ENCODE measurements at places on chromosomes 5 and 9.

GRCh38 chr5:96641368-96642280, 20.6 kb upstream of the CAST start:
- no peak for DNase-seq

DNA sequence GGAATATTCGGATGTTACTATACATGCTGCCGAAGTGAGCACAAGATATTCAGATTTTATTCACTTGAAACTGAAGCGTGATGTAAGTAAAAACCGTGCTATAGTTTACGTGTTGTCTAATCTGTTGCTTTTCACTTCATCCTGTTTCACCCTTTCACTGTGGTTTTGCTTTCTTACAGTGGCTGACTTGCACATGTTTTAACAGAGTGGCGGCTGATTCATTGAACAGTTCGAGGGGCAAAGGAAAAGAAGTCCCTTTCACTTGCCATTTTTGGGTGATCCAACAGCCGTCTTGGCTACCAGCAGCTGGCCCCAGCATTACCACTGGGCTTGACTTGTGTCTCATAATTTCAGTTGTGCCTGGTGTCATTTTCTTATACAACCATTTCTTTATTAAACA, 134.0 kb downstream of the IRX1 start:
- no peak for DNase-seq

- no peak for DNase-seq
Observed at GRCh38 chr5:117859176-117859575, 1129.2 kb downstream of the DTWD2 start.

- DNase-seq = no peak
Observed at GRCh38 chr5:74396913-74397622, 243.5 kb downstream of the ENC1 start.

- no peak for DNase-seq
Observed at GRCh38 chr5:125142458-125142857, 396.0 kb upstream of the ZNF608 start.

DNA sequence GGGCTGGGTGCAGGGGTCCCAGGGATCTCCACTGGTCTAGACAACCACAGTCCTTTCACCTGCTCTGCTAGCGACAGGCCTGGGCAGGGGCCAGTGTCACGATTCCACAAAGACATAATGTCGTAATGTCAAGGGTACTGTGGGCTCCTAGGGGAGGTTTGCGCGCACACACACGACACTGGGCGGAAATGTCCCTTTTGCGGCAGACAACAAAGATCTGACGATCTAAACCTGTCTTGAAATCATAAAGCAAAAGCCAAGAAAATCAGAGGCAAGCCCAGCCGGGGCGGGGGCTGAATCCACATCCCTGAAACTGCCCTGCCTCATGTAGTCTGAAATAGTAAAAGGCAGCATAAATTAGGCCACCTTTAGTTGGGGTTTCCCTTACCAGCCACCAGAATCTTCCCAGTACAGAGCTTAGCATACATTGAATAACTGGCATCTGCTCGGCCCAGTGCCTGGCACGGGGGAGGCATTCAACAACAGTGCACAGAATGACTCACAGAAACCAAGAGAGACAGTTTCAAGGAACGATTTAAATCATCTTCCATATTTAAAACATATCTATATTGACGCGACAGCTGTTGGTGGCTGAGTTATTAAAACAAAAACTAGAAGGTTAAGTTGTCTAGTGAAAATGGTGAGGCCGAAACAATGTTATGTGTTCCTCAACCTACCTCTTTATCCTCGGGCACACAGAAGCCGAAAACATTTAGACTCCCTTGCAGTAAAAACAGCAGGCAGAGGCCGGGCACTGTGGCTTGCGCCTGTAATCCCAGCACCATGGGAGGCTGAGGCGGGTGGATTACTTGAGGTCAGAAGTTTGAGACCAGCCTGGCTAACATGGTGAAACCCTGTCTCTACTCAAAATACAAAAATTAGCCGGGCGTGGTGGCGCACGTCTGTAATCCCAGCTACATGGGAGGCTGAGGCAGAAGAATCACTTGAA, 151.0 kb downstream of the MYO10 start:
- no peak for DNase-seq

DNA sequence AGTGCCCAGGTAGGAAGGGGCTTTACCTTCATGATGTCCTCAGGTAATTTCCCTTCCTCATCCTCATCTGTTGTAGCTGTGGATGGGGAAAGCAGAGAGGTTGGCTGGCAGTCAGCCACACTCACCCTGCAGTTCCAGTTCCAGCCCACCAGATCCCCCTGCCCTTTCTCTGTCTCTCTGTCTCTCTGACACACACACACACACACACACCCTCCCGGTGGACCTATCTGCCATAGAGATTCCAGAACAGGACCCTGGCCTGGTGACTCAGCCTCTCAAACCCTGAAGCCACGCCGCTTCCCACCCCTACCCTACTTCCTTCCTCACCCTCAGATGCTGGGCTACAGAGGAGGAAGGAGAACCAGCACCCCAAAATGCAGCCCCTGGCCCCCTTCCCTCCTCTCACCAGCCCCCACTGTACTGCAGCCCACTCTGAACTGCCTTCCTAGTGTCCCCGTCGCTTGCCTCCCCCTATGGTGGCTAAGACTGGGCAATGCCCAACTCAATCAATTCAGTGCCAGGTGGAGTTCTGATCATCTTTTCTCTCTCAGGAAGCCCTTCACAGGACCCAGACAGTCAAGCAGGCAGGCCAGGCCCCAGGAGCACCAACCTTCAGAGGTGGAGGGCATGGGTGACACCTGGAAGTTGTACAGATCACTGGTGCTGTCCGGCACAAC, 4.8 kb downstream of the IRF1 start:
- DNase-seq = peak; percentile 70

DNA sequence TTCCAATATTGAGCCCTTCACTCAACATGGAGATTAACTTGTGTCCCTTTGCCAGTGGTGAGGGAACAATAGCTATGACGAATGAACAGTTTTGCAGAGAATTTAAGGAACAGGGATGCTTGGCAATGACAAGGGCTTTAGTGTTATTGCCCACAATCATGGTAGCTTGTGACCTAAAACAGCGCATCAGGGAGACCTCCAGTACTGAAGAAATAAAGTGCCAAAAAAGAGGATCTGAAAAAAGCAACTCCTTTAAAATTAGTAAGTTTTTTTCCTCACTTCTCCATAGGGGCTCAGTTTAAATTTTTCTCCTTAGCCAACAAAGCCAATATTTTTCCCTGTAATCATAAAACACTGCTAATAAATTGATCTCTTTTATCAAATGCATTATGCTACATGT, 41.8 kb upstream of the PAM start:
- DNase-seq = no peak

All from coronary artery (tissue), 2 donors.